ENCODE measurements at places on chromosomes 12 and 14. TPM values are rescaled to one million over a fixed set of nuclear protein-coding genes. Genes with fewer than 3 reads are reported as not detected.

The MYO1A gene
- under 0.01 TPM for total RNA-seq

- no peak for DNase-seq
These were observed 51.1 kb downstream of the MIS18BP1 start for GRCh38 chr14:45201905-45202304.

GRCh38 chr14:52355016-52355431 is 40.9 kb downstream of the PTGER2 start:
- no peak for DNase-seq

GRCh38 chr14:105309371-105309770 is 5.2 kb upstream of the PACS2 start:
- no peak for DNase-seq

DNA sequence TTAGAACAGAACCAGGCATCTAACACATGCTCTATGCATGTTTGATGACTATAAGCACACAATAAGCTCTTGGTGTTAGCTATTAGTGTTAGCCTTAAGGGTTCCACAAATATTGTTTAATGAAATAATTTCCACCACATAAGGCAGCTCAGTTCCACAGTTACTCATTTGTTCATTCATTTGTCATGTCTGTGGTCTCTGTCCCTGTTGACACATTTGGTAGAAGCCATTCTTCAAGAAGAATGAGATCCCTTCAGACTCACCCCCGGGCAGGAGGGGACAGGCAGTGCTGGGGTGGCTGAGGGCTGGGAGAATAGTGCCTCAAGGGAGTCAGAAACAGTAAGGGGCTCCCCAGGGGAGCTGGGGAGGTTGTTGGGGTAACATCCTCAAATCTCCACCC is 3.7 kb upstream of the FAIM2 start:
- no peak for DNase-seq

GRCh38 chr12:48716168-48716492 is 377 bp downstream of the CCNT1 start:
- no peak for DNase-seq
